Stimulated activated CD8-positive, alpha-beta memory T cell treated with anti-CD3 and anti-CD28 coated beads, Interleukin-4, amount 100 ng/mL, for 4 hours (primary cell): ENCODE measurements at places on chromosomes 7 and 10.

DNA sequence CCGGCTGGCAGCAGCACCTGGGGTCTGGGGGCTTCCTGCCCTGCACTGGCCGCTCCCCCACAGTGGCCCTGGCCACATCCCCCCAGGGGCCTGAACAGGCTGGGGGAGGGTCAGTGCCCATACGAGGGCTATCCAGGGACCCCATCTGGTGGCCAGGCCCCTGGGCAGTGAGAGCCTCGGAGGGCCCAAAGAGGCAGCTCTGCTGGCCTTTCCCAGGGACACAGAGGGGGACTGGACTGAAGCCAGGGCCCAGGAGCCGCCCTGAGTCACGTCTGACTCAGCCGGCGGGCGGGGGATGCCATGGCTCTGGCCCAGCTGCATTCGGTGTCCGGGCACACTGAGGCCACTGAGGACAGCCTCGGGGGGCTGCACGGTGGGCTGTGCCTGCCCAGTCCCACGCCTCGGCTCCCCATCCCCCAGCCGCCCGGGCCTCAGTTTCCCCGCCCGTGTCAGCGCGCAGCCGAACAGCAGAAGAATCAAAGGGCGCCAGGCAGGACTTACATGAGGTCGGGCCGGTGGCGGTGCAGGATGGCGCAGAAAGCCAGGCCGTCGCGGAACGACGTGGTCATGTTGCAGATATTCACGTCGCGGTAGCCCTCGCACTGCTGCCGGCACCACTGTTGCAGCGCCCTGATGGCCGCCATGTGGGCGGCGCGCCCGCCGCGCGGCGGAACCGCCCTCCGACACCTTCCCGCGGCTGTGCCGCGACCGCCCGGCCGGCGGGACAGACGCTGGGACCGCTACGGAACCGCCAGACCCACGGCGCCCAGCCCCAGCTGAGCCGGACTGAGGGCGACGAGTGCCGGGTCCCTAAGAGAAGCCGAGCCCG, at the start of gene MICALL2:
Gene MICALL2, minus strand, starts transcription at position 788 of the 829 bp plus-strand sequence. Its CDS starts 144 bp downstream, at position 644.
- no peak for DNase-seq

DNA sequence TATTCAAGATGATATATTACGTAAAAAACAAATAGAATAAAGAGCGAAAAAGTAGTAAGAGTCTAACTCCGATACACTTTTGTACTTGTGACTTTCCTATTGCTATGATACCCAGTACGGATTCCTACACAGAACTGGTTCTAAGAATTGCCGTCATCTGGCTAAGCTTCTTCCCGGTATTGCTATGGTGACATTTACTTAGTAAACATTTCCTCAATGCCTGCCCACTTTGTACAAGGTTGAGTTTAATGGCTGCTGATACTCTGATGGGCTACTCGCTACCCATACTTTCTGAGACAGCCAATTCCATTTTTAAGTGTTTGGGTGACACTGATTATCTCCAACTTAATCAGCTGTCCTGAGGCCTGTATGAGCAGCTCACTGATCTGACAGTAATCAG, 55.6 kb downstream of the OSBPL3 start:
- no peak for DNase-seq

DNA sequence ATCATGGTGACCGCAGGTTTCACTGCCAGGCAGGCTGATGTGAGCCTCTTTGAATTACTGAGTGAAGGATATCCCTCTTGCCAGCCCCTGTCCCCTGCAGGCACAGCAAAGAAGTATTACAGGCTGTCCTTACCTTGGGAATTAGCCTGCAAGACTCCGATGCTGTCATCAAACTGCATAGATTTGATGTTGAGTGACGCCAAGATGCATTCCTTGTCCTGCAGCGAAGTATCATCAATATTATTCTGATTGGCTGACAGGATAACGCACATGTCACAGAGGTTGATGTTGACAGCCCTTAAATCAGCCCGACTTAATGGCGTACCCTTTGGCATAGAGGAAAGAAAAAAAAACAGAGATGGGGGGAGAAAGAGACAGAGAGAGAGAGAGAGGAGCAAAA, 693.0 kb downstream of the KCNMA1 start:
- no peak for DNase-seq

GRCh38 chr7:149866779-149867447, 6.9 kb upstream of the ATP6V0E2 start:
- DNase-seq, result no peak

DNA sequence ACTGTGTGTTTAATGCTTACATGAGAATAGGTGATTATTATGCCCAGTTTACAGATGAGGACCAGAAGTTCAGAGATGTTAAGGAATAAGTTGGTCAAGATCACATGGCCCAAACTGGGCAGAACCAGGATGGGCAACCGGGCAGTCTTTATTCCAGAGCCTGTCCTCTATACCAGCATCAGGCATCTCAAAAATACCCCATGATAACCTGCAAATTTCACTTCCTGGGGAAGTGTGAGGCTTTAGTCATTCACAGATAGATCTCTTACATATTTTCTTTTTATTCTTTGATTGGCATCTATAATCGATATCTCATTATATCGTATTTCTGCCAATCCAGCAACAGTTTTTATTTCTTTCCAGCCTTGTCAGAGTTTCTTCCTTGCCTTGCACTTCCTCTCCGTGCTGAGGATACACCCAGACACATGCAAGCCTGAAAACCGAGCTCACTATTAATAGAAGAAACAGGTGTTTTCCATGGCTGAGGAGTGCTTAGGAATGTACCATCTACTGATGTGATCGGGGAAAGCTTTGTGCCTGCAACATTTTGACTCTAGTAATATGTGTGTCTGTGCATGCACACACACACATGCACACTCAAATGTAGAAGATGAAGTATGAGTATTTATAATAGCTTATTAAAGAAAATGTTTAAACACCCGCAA, 82.4 kb downstream of the CREM start:
- no peak for DNase-seq

GRCh38 chr10:96878057-96878456, 46.0 kb downstream of the LCOR start:
- no peak for DNase-seq

DNA sequence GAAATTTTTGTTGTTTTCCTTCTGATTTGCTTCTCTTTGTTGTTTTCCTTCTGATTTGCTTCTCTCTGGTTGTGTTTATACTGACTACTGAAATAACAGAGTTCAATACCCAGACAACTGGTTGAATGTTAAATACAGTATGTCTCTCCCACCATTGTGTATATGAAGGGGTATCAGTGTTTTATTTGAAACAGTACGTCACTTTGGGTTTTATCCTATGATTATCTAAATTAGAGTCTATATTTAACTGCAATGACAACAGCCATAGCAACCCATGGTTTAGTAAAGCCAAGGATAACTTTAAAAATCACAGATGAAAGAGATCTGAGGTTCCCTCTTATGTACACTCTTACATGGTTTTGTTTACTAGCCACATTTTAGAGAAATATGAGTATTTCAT, 141.3 kb downstream of the GNAT3 start:
- DNase-seq, result no peak

- no peak for DNase-seq
These were observed 13.8 kb downstream of the SUFU start for GRCh38 chr10:102517553-102517952.

- no peak for DNase-seq
These were observed 144.7 kb upstream of the ZNF716 start for GRCh38 chr7:57305192-57305748.

- DNase-seq, result no peak
These were observed 526.1 kb downstream of the CALN1 start for GRCh38 chr7:71886046-71886445.

DNA sequence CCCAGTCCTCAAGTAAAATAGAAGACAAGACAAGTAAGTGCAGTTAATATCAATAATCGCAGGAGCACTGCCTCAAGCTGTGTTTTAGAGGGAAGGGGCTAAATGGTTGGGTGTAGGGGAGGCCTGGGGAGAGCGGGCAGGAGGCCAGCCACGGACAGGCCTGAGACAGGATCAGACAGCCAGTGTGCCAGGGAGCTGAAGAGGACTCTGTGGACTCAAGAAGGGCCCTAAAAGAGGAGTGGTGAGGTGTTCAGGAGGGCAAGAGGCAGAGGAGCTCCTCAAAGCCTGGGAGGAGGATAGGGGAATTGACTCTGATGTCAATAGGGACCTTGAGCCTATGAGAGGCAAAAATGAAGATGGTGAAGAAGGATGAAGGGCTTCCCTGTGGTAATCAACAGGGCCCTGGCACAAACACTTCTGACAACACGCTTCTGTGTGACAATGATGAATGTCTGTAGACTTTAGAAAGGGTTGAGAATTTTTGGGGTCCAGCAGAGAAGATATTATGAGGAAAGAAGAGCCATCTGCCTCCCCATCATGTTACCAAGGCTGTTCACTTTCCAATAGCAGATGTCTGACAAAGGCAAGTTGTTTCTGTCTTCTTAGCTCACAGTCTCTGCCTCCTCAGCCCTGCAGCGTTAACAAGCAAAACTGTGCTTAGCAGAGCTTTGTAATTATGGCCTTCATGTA, 2.4 kb upstream of the PTPRE start:
- DNase-seq, result no peak

DNA sequence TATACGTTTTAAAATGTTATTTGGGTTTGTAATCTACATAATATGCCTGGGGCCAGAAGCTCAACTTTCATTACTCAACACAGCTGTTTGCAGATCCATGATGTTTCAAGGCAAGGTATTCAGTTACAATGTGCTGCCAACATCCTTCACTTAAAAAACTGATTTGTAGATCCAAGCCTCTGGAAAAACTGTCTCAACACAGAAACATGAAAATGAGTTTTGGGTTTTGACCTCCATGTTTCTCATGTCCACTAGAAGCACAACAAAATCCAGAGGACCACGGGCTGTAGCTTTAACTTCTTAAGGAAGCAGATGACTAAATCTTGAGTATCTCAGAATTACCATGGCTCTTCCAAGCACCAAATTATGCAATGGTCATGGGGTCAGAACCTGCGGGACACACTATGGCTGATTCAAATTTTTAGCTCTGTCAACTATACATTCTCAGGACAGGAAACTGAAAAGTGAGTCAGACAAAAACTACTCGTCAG, 247.1 kb upstream of the GRB10 start:
- DNase-seq, result no peak

DNA sequence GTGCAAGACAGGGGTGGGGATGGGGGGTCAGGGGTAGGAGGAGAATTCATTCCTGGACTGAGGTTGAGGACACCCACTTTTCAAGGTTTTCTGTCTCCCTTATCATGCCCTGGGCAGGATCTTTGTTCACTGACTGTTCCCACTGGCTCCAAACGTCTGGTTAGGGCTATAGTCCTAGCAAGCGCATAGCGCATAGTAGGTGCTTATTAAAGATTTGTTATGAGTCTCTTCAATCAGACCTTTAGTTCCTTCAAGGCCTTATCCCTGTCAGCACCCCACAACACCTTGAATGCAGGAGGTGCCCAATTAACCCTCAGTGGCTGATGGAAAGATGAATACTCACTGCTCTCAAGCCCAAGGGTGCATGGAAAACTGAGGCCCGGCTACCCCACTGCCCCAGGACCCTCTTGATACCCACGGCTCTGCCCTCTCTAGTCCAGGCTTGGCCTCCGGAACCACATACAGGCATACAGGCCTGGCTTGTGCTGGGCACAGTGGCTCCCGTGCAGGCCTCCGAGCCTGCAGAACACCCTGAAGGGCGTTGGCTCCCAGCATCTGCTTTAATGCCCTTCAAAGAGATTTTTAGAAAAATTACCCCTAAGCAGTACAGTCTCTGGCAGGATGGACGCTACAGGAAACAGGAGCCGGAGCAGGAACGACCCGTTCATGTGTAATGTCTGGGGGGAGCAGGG, 177.7 kb downstream of the SH3PXD2A start:
- DNase-seq, result no peak

DNA sequence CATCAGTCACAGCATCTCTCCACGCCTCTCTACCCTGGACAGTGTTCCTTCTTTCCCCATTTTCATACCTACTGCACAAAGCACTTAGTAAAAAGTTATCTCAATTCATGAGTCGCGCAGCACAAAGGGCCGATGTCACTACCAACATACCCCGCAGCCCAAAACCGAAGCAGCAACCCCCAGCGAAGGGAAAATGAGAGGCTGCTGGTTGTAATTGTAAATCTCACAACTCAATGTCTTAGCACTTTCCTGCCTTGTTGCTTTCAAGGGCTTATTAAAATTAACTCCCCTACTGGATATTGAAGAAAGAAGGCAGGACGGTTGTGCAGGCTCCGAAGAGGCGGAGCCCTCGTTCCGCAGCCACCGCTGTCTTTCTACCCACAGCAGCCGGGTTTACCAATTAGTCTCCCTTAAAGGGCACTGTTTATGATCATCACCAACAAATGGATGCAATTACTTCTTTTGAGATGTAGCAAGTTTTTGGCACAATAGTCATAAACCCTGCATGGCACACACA, 6.5 kb downstream of the DIP2C start:
- no peak for DNase-seq

- no peak for DNase-seq
These were observed 21.6 kb downstream of the FBH1 start for GRCh38 chr10:5911670-5912069.

DNA sequence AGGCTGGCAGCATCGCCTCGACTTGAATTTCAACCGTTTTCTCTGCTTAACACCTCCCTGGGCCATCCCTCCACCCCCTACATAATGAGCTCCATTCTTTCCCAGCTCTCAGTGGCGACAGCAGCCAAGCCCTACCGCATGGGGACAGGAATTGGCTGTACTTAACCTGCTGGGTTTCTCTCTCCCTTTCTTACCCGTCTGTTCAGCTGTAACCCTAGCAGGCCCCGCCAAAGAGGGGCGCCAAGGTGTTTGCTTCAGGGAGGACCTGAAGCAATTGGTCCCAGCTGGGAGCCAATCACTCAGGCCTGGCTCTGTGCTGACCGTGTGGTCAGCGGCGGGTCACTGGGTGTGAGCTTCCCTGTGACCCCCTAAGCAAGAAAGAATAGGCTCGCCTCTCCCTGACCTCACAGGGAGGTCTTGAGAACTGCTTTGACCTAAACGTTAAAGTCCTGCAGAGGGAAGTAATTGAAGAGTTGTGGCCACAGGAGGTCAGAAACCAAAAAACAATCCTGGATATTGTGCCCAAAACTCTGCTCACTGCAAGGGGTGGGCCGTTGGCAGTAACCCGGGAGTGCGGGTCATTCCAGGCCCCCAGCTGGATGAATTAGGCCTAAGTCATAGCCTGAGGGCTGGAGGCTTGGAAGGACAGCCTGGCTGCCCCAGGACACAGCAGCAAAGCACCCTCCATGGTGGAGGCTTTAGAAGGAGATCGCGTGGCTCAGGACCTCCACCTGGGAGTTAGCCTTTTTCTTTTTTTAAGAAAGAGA, 114.6 kb downstream of the ITIH5 start:
- no peak for DNase-seq

GRCh38 chr10:48807791-48808470, 123.3 kb downstream of the WDFY4 start:
- DNase-seq, result no peak

GRCh38 chr7:102122026-102122425, 164.6 kb upstream of the SH2B2 start:
- no peak for DNase-seq

GRCh38 chr7:7858559-7858958, 110.0 kb upstream of the GLCCI1 start:
- DNase-seq, result no peak
